ENCODE measurements at places on chromosomes 11 and 22. TPM values are rescaled to one million over a fixed set of nuclear protein-coding genes. Genes with fewer than 3 reads are reported as not detected.

DNA sequence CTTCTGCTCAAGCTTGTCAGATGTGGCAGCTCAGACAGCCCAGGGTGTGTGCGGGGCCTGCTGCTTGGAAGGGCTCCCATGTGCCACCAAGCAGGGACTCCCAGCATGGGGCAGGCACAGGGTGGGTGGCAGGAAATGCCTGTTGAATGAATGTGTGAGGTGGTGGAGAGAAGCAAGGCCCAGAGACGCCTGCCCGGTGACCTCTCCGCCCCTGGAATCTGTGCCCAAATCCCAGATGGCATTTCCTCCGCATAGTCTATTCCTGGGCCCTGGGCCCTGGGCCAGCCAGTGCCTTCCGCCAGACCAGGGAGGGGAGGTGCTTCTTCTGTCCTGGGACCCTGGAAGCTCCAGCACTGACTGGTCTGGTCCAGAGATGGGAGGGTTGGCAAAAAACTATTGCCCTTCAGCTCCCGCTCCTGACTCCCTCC lies 3.7 kb downstream of the CST6 start:
- no peak for DNase-seq

DNA sequence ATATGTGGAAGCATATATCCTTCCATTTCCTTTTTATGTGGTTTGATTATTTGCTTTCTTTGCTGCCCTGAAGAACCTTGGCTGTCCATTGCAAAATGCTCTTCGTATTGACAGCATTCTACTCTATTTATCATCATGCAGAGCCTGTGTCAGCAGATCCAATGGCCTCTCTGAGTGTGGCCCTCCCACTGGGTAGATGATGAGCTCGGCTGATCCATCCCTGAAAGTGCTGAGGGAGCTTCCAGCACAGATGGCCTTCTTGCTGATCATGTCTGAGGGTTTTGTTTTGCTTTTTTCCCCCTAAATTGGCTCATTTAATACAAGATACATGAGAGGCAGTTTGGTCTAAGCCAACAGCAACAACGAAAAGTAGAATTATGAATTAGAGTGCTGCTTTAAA lies 181.0 kb downstream of the GRIA4 start:
- DNase-seq = no peak

The MUC2 gene
- not detected for total RNA-seq

DNA sequence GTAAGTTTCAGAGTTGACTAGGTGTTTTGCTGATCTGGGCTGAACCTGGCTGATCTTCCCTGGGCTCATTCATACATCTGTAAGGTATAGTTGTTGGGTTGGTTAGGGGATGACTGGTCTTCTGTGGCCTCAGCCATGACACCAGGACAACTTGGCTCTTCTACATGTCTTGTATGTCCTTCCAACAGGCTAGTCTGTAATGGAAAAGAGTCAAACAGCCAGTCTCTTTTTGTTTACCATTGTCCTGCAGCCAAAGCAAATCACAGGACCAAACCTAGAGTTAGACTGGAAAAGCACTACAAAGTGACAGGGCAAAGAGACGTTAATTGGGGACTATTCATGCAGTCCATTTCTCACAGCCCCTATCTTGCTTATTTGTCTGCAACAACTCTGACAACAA lies 17.8 kb downstream of the SERPING1 start:
- DNase-seq = no peak

The EML3 gene
- 40.6 TPM for total RNA-seq

DNA sequence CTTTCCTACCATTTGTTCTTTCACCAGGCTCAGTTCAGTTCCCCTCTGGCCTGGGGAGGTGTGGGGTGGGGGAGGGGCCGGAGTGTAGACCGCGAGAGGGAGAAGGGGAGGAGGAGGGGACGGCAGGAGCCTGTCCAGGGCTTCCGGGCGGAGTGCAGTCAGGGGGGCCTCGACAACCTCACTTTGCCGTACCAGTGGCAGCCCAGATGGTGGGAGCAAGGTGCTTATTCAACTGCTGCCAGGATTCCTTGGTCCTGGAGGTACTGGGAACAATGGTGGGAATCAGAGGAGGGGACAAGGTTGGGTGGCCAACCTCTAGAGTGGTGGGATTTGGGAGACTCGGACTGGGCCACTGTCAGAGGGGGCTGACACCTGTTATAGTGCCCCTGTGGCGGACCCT lies 1.2 kb downstream of the BACE1 start:
- no peak for DNase-seq

GRCh38 chr11:66365166-66365565 lies 6.4 kb downstream of the SLC29A2 start:
- DNase-seq = no peak

The MMP7 gene
- total RNA-seq = not detected

The SF3B2 gene
- 248 TPM for total RNA-seq

The ADM2 gene
- total RNA-seq = 11.9 TPM

DNA sequence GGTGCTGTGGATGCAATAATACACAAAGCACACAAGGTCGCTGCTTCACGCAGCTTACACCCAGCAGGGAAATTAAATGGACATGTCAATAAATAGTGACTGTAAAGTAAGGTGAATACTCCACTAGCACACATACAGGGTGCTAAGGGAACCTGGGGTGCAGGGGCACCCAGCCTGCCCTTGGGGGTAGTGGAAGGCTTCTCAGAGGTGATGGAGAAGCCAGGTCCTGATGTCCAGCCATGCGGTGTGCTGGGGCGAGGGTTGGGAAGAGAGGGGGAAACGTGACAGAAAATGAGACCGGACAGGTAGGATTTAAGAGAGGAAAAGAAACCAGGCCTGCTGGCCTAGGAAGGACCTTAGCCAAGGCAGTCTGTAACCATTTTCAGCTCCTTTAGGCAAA lies 200.5 kb downstream of the GRIK4 start:
- DNase-seq = no peak

GRCh38 chr11:69374110-69374945 lies 80.4 kb downstream of the MYEOV start:
- DNase-seq = peak; percentile 45

The SCN4B gene
- 1.6 TPM for total RNA-seq

The LRP4 gene
- total RNA-seq = 11.6 TPM

The FZD4 gene
- total RNA-seq = 4.5 TPM

- peak; percentile 90 for DNase-seq
Measured at GRCh38 chr11:75241036-75241905, 697 bp downstream of the TPBGL start.

The MRGPRX3 gene
- not detected for total RNA-seq

DNA sequence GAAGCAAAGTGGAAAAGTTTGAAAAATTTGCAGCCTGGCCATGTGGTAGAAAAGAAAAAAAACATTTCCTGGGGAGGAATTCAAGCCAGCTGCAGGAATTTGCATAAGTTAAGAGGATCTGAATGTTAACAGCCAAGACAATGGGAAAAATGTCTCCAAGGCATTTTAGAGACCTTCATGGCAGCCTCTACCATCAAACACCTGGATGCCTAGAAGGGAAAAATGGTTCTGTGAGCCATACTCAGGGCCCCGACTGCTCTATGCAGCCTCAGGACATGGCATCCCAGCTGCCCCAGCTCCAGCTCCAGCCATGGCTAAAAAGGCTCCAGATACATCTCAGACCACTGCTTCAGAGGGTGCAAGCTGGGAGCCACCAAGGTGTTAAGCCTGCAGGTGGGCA lies 149.1 kb upstream of the SOX6 start:
- peak; percentile 52 for DNase-seq

The APOBEC3H gene
- total RNA-seq = 0.48 TPM

All from H9 (cell line).